ENCODE measurements at places on chromosomes 4 and X.

GRCh38 chrX:96563646-96564045 lies 121.0 kb upstream of the DIAPH2 start:
- DNase-seq: no peak

- no peak for DNase-seq
Measured at GRCh38 chrX:138748480-138748879, 37.0 kb upstream of the FGF13 start.

DNA sequence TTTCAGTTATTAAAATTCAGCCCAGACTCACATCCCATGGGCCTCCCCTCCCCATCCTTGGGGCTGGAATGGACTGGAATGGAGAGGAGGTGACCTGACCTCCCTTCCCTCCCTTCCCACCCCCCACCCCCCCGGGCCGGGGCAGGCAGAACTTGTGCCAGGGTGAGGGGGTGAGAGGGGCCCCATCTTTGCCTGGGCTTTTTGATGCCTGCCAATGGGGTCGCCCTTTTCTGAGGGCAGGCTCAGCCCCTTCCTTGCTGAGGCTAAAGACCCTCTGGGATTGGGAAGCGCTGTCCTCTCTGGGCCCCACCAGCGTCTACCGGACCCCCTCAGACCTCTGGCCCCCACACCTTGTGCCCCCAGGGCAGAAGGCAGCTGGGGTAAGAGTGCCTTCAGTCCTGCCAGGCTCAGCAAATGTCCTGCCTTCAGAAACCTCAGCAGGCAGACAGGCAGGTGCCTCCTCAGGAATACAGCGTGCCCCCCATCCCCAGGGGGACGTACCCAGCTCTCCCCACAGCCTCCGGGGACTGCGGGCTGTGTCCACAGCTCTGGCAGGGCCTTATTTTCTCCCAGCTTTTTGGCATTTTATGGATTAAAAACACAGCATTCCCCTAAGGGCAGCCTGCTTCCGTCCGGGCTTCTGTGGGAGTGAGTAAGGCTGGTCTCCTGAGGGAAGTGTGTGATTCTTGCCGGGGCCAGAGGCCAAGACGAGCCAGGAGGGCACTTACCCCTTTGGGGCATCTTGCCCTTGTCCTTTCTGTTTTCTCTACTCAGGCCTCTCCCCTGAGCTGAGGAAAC lies 12.6 kb upstream of the CCNQ start:
- DNase-seq: no peak

- peak; percentile 81 for DNase-seq
Measured at GRCh38 chr4:36351082-36351666, 69.8 kb downstream of the DTHD1 start.

GRCh38 chrX:71532078-71532752 lies 689 bp upstream of the OGT start:
- peak; percentile 62 for DNase-seq

DNA sequence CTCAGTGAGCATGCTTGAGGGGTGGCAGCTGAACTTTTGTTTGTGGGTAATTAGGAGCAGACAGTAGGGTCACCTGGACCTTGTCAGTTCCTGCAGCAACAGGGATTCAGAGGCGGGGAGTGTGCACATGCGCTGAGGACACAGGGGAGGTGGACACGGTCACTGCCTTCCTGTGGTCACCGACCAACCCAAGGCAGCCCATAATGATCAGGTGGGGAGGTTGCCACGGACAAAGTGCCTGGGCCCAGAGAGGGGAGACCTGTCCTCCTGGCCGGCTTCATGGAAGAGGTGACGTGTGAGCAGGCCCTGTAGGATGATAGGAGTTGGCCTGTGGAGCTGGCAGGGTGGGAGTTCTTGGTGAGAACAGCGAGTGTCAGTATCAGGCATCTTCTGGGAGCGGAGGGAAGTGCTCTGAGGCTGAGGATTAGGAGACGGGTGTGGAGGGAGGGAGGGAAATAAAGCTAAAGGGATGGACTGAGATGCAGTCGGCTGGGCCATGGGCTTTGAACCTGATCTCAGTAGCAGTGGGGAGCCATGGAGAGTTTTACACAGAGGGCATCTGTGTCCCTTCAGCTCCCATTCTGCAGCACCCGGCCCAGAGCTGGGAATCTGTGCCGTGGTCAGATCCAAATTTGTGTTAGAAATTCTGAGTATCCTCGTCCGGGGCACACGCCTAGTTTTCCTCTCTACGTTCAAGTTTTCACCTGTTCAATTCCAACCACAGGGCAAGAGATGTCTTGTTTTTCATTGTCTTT lies 100.0 kb downstream of the PSAPL1 start:
- no peak for DNase-seq

Measured in stimulated activated CD4-positive, alpha-beta T cell treated with anti-CD3 and anti-CD28 coated beads, Interleukin-15, amount 100 ng/mL, for 24 hours (primary cell).